Ovary (tissue), 10 donors: ENCODE measurements at places on chromosomes 3 and 15.

DNA sequence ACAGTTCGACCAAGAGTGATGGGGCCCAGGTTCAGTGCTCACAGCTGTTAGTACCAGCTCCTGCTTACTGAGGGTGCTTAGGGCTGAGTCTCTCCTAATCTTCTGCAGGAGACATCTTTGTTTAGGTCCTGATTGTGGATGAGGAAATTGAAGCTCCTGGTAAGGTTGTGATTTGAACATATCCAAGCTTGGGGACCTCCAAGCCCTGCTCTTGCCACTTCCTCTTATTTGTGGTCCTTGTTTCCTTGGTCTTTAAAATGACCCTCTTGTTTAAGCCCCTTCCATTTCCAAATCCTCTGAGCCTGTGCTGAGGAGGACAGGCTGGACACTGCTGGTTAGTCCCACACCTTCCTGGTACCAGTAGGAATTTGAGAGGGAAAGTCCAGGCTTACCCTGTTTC is 87.0 kb downstream of the EEFSEC start:
- peaks cover 2% of the 10 kb centered on the region for H3K4me1 ChIP-seq
- H3K4me3 ChIP-seq = no peak overlapping the region
- H3K27me3 ChIP-seq = no peaks in the 10 kb centered on the region
- H3K27ac ChIP-seq = no peak overlapping the region

DNA sequence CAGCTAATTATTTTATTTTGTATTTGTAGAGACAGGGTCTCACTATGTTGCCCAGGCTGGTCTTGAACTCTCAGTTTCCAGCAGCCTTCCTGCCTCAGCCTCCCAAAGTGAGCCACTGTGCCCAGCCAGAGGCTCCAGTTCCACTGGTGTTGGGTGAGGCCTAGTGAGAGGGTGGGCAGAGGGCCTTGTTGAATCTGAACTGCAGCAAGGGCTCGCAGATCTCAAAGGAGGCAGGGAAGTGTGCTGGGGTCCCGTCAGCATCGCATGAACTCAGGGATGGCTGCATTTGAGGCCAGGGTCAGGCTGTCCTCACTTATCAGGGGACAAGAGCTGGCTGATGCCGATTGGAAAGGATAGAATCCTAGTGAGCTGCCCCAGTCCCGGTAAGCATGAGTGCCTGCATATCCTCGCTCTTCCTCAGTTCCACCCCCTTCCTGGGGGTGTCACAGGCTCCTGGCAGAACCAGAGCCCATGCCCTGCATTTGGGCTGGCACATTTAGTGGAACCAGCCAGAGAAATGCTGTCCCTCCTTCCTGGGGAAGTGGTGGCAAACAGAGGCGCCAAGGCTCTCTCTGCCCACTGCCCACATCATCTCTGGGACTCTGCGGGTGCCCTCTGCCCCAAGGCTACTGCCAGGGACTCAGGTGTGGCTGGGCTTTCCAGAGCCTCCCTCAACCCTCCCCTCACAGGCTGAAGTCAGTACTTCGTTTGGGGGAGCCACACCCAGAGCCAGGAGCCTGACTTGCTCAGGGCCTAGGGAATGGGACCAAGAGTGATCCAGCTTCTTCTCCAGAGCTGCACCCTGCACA is 24.1 kb downstream of the ALS2CL start:
- DNase-seq = peak; percentile 6
- no peaks in the 10 kb centered on the region for H3K4me1 ChIP-seq
- no peaks in the 10 kb centered on the region for H3K27me3 ChIP-seq
- H3K27ac ChIP-seq = no peak overlapping the region
- H3K4me3 ChIP-seq = no peak overlapping the region
- no peaks in the 10 kb centered on the region for H3K36me3 ChIP-seq

- H3K4me3 ChIP-seq = no peak overlapping the region
- H3K27me3 ChIP-seq = no peaks in the 10 kb centered on the region
- no peaks in the 10 kb centered on the region for H3K4me1 ChIP-seq
- no peak overlapping the region for H3K27ac ChIP-seq
Observed at GRCh38 chr3:63048367-63049326, 173.4 kb upstream of the CADPS start.

GRCh38 chr15:65777053-65777452 is 15.0 kb downstream of the DENND4A start:
- no peaks in the 10 kb centered on the region for H3K36me3 ChIP-seq
- H3K4me1 ChIP-seq = peaks cover 11% of the 10 kb centered on the region
- H3K27me3 ChIP-seq = no peaks in the 10 kb centered on the region

DNA sequence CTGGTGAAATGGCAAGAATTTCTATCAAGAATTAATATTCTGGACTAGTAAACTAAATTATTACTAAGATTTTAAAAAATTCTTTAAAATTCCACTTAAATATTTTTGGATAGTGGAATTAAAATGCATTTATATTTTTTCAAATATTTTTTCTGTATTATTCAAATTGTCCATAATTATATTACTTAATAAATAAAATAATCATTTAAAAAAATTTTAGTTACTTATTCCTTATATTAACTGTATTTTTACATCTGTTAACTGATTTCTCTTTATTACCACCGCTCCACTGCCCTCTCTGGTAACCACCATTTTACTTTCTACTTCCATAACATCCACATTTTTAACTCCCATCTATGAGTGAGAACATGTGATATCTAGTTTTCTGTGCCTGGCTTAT is 828.4 kb downstream of the VGLL3 start:
- H3K4me3 ChIP-seq = no peak overlapping the region
- no peaks in the 10 kb centered on the region for H3K36me3 ChIP-seq
- H3K27me3 ChIP-seq = no peaks in the 10 kb centered on the region
- no peaks in the 10 kb centered on the region for H3K4me1 ChIP-seq

DNA sequence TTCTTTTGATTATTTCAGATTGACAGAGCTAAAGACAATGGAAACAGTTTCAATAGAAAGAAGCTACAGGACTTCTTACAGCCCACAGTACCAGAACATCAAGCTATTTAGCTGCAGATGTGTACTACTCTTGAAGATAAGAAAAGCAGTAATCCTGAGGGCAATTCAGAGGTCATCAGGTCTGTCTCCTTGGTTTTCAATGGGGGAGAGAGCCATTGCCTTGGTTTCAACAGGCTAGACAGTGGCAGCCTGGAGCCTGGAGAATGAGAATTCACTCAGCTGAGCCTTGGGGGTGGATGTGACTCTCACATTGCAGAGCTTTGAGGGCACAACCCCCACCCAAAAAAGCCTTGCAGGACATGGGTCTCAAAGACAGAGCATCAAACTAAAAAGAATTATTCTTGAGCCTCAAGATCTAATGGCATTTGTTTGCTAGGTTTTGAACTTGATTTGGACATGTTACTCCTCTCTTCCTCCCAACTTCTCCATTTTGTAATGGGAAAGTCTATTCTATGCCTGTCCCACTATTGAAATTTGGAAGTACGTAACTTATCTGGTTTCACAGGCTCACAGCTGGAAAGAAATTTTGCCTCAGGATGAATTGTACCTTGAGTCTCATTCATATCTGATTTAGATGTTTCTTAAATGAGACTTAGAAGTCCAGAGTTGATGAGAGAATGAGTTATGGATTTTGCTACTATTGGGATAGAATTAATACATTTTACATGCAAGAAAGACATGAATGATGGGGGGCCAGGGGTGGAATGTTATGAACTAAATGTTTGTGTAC is 36.9 kb downstream of the PLSCR1 start:
- no peak overlapping the region for H3K4me3 ChIP-seq
- H3K27me3 ChIP-seq = no peaks in the 10 kb centered on the region

DNA sequence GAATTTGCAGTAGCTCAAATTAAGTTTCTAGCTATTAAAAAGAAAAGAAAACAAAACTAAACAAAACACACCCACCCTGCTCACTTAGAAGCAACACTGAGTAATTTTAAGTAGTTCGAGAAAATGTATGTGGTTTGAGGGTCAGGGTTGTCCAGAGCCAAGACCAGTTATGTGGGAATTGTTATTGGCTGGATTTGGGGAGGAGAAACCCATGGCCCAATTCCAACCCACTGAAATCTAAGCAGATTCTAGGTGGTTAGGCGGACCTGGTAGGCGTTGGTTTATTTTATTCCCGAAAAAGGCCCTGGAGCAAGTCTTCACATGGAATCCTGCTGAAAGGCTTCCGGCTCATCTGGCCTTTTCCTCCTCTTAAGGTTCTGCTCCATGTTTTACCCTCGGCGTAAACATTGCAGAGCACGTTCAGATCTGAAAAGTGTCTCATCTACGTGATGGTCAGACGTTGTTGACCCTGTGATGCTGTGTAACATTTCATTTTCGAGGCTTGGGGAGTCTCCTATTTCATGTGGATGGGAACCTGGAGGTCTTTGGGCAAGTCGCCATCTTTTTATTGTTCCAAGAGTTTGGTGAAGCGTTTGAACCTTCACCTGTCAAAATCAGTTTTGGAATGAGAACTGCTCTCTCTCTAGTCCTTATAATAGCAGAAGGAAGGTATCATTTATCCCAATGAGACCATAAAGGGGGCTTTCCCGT is 64.0 kb downstream of the FLNB start:
- no peak overlapping the region for H3K27ac ChIP-seq
- DNase-seq = no peak
- no peak overlapping the region for H3K4me3 ChIP-seq
- H3K36me3 ChIP-seq = no peaks in the 10 kb centered on the region

DNA sequence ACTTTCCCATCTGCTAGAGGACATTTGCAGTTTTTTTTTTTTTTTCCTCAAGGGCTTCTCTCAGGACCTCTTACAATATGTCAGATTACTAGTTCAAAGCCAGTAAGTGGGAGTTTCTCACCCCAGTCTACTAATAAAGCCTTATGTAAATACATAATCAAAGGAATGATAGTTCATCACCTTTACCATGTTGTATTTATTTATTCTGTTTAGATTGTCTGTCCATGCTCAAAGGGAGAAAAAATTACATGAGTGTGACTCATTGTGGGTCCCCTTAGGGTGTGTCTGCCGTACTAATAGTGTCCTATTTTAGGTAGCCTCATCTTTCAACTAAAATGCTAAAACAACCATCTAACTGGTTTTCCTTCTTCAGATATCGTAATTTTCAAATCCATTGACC is 917.6 kb downstream of the EPHA3 start:
- H3K27ac ChIP-seq = no peak overlapping the region
- H3K27me3 ChIP-seq = no peaks in the 10 kb centered on the region
- H3K4me1 ChIP-seq = no peaks in the 10 kb centered on the region
- H3K36me3 ChIP-seq = no peaks in the 10 kb centered on the region
- no peak overlapping the region for H3K4me3 ChIP-seq

GRCh38 chr3:4410606-4411005 is 56.5 kb downstream of the SUMF1 start:
- no peaks in the 10 kb centered on the region for H3K27me3 ChIP-seq
- DNase-seq = no peak
- H3K27ac ChIP-seq = no peak overlapping the region
- no peaks in the 10 kb centered on the region for H3K36me3 ChIP-seq

DNA sequence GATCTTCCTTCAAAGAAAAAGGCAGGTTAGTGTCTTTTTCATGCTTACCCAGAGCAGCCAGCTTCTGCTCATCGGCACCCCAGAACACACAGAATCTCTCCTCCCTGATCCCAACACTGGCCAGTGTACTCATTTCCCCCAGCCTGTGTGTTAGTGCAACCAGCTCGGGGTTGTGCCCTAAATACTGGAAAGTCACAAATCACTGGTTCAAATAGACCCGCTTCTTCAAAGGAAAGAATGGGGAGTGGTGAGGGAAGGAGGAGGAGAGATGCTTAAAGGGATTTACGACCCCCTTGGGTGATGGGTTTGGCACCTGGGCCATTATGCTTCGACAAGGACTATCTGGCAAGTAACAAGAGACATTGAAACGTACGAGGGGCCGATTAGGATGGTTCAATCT is 114.0 kb downstream of the FOXB1 start:
- H3K4me3 ChIP-seq = no peak overlapping the region
- H3K27me3 ChIP-seq = no peaks in the 10 kb centered on the region
- no peak for DNase-seq

DNA sequence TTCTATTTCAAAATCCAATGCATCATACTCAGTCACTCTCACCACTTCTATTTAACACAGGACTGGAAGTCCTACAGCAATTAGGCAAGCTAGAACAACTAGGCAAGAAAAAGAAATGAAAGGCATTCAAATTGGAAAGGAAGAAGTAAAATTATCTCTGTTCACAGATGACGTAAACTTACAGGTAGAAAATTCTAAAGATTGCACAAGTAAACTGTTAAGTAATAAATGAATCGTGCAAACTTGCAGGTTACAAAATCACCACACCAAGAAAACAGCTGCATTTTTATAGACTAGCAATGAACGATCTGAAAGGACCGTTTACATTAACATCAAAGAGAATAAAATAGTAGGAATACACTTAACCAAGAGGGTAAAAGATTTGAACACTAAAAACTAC is 36.2 kb downstream of the CHST2 start:
- no peak for DNase-seq
- H3K4me3 ChIP-seq = no peak overlapping the region
- no peaks in the 10 kb centered on the region for H3K4me1 ChIP-seq
- H3K27me3 ChIP-seq = no peaks in the 10 kb centered on the region
- no peak overlapping the region for H3K27ac ChIP-seq

DNA sequence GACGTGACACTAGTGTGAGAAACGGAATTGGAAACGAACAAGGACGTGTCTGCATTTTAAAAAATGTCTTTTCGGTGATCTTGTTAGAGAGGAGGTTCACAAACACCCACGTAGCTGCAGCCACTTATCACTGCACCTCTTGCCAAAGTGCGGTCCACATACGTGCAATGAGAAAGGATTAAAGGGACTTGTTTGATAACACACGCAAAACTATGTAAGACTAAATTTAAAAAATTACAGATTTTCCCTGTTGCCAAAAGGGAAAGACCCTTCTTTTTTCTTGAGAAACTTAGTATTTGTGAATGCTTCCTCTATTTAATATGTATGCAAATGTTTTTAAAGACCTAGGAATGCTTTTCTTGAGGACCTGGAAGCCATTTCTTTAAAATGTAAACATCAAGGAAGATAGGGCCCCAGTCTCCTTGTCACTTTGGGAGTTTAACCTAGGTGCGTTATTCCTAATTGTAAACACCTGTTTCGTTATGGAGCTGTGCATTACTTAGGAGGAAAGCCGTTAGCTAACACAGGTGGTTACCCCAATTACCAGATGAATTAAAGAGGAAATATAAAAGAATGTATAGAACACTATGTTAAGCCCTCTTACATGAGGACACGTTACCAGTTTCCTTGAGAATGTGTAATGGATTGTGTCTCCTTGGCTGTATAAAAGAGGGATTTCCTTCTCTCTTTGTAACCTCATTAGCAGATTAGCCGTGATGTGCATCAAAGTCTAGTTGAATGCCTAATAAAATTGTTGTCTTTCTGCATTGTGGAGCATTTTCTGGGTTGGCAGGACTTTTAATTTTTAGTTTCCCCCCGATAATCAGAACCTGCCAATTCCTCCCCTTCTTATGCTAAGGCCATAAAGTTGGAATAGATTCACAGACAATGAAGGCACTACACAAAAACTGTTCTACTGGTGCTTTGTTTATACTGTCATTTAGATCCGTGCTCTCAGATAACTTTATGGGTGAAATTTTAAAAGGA is 1.0 kb downstream of the LEKR1 start:
- H3K27ac ChIP-seq = peak overlapping the region; percentile 83
- DNase-seq = no peak
- no peaks in the 10 kb centered on the region for H3K36me3 ChIP-seq
- H3K4me1 ChIP-seq = no peaks in the 10 kb centered on the region
- peak overlapping the region; percentile 67 for H3K4me3 ChIP-seq
